ENCODE measurements at places on chromosomes 3 and 15. TPM values are rescaled to one million over a fixed set of nuclear protein-coding genes. Genes with fewer than 3 reads are reported as not detected.
A peak's percentile ranks its signal among the peaks of the same experiment; 100 is the strongest.

GRCh38 chr3:153285194-153285641 lies 123.2 kb downstream of the RAP2B start:
- DNase-seq, result no peak

- no peak for DNase-seq
Observed at GRCh38 chr15:40313531-40314398, 6.0 kb upstream of the PLCB2 start.

Gene LMCD1
- 39.1 TPM for polyA plus RNA-seq

DNA sequence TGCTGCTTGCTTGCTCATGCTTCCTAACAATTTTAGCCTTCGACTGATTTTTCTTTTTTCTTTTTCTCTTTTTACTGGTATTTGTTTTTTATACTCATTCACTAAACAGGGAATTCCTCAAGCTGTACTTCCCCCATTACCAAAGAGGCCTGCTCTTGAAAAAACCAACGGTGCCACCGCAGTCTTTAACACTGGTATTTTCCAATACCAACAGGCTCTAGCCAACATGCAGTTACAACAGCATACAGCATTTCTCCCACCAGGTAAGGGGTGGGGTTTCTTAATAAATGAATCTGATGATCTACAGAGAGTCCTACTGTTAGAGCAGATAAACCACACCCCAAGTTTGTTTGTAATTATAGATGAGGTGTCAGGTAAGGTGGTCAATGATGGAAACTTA lies 178.8 kb downstream of the MBNL1 start:
- no peak for DNase-seq

GRCh38 chr15:76846782-76847181 lies 58.4 kb downstream of the SCAPER start:
- DNase-seq, result no peak

DNA sequence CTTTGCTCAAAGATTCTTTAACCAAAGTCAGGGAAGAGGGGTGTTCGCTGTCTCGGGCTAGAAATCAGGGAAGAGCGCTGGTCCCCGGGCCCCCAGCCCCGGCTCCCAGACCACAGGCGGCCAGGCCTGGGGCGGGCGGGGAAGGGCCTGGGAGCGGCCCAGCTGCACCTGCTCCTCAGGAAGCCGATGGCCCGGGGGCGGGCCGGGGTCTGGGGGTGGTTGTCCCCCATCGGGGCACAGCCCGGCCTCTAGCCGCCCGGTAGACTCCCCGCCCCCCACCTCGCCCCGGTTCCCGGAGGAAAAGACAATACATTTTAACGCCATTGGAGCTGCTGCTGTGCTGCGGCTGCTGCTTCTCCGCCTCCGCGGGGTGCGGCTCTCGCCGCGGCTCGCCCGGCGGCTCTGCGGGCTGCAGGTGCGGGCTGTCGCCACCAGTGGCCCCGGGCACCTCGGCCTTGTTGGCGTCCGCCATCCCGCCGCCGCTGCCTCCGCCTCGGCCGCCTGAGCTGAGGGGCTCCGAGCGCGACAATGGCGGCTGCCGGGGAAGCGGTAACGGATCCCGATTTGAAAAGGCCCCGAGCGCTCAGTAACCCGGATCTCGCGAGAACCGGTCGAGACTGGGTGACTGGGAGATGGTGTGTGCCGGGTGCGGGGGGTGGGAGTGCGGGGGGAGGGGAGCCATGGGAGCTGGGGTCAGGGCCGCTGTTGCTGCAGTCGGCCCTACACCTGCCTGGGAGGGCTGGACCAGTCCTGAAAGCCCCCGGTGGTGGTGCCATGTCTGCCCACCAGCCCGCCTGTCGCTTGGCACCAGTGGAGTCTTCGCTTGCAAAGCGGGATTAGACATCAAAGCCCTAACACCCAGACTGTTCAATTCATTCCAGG lies at the start of gene MYEF2:
Gene MYEF2 (minus strand): TSS at position 530 of the 882 bp plus-strand sequence. CDS start 58 bp downstream, at position 472.
- DNase-seq, result peak; percentile 20

DNA sequence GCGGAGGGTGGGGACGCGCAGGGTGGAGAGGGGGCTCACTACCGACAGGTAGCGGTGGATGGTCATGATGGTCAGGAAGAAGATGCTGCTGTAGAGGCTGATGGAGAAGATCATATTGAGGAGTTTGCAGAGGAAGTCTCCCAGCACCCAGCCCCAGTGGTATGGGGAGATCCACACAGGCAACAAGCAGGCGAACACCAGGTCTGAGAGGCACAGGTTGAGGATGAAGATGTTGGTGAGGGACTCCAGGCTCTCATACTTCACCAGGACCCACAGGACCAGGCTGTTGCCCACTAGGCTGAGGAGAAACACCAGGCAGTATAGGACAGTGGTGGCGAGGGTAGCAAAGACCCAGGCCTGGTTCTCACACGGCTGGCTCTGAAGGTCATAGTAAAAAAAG lies 5.8 kb downstream of the XCR1 start:
- no peak for DNase-seq

DNA sequence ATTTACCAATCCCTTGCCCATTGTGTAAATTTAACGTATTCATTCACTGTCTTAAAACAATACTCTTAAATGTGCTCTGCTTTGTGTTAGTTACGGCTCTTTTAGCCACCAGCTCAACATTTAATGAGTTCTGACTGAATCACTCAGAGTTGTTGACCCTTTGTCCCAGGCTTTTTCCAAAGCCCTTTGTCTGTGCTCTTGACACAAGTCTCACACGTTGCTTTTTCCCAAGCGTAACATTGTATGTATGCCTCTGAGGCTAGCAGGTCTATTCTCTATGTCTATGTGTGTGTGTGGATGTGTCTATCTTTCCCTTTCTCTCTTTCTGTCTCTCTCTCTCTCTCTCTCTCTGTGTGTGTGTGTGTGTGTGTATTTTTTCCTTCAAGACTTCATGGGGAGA lies 435.4 kb upstream of the GOLIM4 start:
- no peak for DNase-seq

All from AG04450 (cell line).